Dorsolateral prefrontal cortex (tissue), 122 donors: ENCODE measurements at places on chromosomes 2 and 18.
A peak's percentile ranks its signal among the peaks of the same experiment; 100 is the strongest.

DNA sequence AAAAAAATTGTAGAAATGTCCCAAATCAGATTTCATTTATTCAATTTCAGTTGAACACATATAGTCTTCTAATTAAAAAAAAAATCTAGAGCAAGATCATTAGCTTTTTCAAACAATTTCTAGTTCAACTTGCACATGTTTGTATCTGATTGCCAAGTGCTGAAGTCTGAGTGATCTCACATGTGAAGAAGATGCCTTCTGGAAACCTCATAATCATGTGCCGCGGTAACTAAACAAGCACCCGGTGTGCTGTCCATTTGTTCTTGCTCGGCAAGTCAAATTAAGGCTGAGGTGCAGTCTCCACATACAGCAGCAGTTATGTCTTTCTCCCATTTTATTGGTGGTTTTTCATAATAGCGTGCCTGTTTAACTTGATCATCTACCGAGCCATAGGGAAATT lies 18.7 kb downstream of the CABLES1 start:
- DNase-seq = no peak

DNA sequence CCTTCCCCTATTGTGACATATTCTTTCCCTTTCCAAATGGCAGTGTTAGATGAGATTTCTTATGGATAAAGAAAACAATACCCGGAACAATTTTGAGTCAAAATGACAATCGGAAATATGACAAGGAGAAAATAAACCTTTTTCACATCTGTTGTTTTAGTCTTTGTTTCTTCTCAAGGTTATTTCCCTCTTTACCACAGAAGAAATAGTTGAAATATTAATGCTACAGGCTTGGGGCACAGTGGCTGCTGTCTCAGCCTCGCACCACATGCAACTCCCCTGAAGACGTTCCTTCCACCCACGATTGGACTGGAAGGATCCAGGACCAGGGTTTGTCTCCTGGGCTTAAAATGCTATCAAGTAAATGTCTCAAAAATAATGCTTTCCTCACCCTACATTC lies 77.6 kb downstream of the FHOD3 start:
- no peak for DNase-seq

DNA sequence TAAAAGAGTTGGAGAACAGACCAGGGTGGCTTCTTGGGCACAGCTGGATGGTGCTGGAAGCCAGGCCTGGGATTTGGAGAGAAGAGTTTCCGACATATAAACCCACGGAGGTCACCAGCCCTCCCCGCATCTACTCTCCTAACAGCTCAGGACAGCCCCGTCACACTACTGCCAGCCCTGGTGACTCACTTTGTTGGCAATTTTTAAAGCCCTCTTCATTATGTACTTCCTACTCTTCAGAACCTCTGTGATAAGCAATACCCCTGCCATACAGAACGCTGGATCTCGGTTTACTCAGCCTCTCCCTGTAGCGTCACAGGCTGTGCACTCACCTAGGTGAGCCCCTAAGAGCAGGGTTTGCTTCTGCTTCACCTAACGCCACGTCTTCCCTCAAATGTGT lies 48.1 kb downstream of the ID2 start:
- no peak for DNase-seq

GRCh38 chr2:216930716-216931115 lies 70.9 kb upstream of the TNP1 start:
- DNase-seq = no peak

- no peak for DNase-seq
Measured at GRCh38 chr2:187769437-187769836, 215.2 kb upstream of the TFPI start.

- DNase-seq = no peak
Measured at GRCh38 chr18:78893281-78894032, 86.2 kb upstream of the SALL3 start.

GRCh38 chr2:10228611-10229365 lies 73.9 kb upstream of the HPCAL1 start:
- DNase-seq = no peak

DNA sequence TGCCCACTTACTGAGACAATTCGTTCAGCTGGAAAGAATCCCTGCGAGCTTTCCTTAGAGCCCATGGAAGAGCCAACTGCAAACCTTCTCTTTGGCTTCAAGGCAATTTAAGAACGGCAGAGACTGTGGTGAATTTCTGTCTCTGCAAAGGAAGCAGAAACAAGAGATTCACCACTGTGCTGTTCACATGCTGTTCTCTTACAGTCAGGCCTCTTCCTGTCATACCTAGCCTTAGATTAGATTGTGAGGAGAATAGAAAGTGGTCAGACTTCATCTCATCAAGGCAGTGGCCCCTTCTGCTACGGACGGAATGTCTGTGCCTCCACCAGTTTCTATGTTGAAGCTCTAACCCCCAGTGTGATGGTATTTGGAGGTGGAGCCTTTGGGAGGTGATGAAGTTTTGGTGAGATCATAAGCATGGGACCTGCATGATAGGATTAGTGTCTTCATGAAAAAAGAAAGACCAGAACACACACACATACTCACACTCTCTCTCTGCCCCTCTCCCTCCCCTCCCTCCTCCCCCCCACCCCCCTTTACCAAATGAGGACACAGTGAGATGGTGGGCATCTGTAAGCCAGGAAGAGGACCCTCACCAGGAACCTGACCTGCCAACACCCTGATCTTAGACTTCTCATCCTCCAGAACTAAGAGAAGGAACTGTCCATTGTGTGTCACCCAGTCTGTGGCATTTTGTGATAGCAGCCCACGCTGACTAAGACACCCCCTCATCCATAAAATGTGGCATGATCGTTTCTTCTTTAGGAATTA lies 45.6 kb upstream of the NRP2 start:
- DNase-seq = no peak

DNA sequence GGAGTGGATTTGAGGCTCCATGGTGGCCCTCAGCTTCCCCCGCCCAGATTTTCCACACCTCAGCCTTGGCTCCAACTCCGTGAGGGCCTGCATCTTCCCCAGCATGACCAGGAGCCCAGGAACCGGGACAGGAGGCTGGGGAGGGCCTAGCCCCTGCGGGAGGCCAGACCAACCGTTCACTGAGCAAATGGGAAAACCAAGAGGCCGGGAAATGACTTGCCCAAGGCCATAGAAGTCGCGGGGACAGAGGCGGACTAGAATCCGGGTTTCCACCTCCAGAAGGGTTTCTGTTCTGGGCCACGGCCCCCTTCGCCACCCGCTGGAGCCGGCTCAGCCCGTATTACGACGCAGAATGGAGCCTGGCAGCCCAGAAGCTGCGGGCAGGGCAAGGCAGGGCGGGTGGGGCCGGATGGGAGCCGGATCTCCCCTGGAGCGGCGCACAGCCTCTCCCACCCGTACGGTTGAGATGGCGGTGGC lies 7.9 kb upstream of the CRYBA2 start:
- no peak for DNase-seq

DNA sequence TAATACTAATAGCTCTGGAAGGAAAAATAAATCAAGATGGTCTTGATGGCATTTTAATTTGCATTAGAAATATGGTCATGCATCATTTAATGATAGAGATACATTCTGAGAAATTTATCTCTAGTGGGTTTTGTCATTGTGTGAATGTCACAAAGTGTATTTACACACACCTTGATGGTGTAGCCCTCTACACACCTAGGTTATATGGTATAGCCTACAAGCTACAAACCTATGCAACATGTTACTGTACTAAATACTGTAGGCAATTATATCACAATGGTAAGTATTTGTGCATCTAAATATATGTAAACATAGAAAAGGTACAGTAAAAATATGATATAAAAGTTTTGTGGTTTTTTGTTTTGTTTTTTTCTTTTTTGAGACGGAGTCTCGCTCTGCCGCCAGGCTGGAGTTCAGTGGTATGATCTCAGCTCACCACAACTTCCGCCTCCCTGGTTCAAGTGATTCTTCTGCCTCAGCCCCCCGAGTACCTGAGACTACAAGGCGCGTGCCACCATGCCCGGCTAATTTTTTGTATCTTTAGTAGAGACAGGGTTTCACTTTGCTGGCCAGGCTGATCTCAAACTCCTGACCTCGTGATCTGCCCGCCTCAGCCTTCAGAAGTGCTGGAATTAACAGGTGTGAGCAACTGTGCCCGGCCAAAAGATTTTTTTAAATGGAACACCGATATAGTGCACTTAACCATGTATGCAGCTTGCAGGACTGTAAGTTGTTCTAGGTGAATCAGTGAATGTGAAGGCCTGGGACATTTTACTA lies 83.7 kb upstream of the UBXN4 start:
- DNase-seq = no peak

DNA sequence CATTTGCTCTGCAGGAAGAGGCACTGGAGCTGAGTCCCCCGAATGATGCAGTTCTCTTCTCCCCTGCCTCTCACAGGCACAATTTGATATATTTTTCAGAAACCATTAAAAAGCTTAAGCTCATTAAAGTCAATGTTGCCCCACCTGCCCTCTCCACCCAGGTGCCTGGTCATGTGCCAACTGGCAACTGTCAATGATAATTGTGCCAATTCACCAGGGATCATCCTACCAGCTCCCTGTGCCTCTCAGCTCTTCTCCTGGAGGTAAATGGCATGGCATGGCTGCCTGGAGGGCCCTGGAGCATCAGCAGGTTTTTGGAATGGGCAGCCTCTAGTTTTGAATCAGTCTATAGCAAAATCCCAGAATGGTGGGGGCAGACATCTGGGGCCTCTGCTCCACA lies 279.6 kb upstream of the ID2 start:
- no peak for DNase-seq

- no peak for DNase-seq
Measured at GRCh38 chr18:3782901-3783300, 332.9 kb downstream of the TGIF1 start.

DNA sequence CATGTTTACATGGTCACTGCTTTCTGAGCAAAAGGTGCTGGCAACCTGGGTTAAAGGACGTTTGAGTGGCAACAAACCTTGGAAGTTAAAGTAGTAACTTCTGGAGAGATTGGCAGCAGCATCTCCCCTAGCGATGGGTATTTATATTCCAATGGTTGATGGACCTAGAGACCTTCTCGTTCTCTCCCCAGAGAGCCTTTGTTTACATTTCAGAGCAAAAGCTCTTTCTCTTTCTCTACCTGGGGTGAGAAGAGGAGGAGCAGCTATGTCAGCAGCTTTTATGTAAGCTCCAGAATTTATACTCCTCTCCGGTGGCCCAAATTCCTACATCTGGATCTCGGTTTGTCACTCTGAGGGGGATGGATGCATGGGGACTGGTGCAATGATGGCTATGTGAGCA lies 213.7 kb upstream of the ARL4C start:
- no peak for DNase-seq

GRCh38 chr2:237072067-237072931 lies 13.4 kb upstream of the COPS8 start:
- peak; percentile 49 for DNase-seq

DNA sequence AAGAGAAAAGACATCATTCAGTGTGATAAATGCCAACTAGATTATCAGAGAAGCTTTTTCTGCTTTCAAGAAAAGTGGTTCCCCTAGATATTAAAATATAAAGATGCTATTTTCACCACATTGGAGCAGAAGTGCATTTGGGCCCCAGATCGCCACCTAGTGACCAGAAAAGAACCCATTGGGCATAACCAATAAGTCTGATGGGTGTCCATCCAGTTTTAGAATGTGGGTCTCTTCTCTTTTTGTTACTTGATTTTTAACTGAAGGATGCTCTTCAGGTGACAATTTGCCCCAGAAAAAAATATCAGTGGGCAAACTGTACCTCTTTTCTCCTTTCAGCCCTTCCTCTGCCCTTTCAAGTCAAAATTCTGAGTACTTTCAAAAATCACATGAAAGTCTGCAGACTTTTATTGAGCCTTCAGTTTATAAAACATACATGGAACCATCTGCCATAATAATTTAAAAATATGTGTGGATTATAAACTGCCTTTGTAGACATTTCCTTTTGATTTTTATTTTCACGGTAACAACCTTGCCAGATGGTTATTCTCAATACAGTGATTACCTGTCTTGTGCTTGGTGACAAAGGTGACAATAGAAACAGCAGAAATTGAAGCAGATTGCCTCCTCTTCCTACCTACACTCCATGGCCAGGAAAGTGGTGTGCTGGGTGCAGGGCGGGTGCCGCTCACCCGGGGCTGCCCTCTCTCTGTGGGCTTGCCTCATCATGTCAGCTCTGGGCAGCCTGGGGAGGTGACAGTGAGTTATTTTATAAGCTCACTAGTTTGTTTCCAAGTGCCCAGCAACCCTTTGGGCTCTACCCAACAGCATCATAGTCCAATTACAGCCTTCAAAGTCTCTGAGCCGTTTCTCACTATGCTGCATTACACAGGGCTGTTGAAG lies 124.5 kb downstream of the DCDC2C start:
- DNase-seq = no peak

GRCh38 chr2:9975805-9976447 lies 24.4 kb downstream of the GRHL1 start:
- no peak for DNase-seq

DNA sequence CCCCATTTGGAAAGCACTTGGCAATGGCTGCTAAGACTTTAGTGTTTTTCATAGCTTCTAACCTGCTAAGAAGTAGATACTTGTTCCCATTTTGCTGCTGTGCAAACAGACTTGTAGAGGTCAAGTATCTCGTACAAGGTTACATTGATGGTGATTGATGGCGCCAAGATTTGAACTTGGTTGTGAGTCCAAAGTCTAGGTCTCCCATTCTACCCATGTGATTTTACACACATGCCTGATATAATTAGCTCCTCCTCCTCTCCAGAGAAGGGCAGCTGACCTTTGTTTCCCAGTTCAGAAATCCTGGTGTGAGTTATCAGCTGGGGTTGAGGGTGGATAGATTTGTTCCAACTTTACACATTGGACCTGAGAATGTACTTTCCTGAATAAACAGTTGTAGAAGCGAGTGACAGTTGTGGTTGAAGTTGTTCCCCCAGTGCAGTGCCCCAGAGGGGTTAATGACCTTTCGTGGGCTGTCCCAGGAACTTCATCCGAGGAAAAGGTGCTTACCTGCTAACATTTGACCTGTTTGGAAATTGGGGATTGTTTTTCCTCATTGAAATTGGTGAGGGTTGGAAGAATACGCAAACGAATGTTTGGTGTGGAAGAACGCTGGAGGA lies 10.4 kb downstream of the TCF7L1 start:
- no peak for DNase-seq

- DNase-seq = no peak
Measured at GRCh38 chr2:136013136-136013685, 27.8 kb upstream of the DARS1 start.

DNA sequence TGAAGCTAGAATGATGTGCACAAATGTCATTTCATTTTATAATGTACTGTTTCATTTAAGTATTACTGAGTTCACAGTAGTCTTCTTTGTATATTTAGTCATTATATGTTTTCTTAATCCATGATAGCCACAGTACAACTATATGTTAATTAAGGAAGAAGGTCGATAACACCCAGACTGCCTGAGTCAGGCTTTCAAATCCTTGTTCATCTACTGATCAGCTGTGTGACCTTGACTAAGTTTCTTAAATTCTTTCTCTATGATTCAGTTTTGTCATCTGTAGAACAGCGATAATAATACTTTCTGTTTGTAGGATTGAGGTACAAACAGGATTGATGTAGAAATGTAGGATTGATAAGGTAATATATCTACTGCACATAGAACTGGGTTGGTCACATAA lies 5.4 kb downstream of the GCC2 start:
- DNase-seq = no peak

GRCh38 chr2:162458240-162458639 lies 114.3 kb downstream of the GCA start:
- DNase-seq = no peak

- no peak for DNase-seq
Measured at GRCh38 chr2:127859712-127860085, 1.7 kb upstream of the POLR2D start.
